ENCODE measurements at places on chromosomes 4 and X.
A peak's percentile ranks its signal among the peaks of the same experiment; 100 is the strongest.

DNA sequence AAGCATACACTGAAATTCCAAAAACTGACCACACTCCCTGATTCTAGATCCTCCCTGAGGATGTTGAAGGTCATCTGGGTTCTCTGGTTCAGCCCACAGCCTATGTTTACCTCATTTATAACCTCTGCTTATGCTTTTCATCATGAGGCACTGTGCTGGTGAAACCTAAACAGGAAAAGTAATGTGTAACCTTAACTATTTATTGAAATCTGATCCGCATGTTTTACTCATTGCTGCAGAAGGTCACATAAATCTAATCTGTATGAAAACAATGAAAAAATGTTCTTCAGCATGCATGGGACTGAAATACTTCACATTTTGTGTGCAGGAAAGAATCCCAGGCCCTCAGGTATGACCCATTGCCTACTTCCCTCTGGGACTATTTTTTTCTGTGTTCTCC lies 30.3 kb downstream of the UCHL1 start:
- DNase-seq: no peak

GRCh38 chr4:125135652-125136051 lies 179.1 kb upstream of the FAT4 start:
- DNase-seq: no peak

DNA sequence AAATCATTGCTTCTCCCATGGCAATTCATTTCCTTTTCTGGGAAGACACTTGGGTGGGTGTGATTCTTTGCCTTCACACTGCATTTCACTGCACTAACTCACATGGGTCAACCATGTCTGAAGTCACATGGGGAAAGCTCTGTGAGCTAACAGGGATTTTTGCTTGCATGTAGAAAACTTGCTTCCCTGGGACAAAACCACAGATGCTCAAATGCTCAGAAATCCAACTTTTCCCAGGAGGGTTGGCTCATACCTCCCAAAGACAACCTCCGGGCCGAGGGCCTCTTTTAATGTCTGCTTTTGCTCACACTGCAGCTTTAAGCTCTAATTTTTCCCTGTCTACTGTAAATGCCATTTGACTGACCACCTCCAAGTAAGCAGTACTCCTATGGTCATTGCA lies 1695.2 kb downstream of the STIM2 start:
- DNase-seq: no peak

DNA sequence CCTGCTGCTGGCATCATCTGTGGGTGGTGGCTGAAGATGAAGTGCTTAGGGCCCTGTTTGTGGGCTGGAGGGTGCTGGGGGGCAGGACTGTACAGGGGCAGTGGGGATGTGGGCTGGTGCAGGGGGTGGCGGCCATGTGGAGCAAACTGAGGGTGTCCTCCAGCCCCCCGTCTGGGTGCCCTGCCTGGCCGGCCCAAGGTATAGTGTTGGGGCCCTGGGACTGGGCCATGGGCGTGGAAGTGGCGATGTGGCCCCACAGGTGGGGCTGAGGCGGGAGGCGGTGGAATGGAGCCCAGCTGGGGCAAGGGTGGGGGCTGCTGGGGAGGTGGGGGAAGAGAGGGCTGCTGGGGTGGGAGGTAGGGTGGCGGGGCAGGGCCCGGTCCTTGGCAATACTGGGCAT lies 9.5 kb upstream of the KDM5C start:
- no peak for DNase-seq

DNA sequence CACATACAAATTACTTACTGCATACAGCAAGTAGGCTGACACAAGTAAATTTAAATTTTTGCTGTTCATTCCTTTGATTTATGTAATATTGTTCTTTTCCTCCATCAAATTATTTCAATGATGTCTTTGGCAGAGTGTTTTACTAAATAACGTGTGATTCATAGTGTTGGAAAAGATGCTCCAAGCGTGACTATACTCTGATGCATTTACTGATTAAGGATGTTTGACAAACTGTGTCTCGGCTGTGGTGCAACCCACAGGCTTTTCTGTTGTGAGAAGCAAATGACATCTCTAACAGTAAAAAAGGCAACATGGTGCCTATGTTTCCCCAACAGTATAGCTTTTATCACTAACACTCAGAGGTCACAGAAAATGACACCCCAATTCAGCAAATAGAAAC lies 540.9 kb downstream of the PPP4R3C start:
- DNase-seq: no peak

GRCh38 chr4:142817442-142817841 lies 28.7 kb downstream of the INPP4B start:
- DNase-seq: no peak

DNA sequence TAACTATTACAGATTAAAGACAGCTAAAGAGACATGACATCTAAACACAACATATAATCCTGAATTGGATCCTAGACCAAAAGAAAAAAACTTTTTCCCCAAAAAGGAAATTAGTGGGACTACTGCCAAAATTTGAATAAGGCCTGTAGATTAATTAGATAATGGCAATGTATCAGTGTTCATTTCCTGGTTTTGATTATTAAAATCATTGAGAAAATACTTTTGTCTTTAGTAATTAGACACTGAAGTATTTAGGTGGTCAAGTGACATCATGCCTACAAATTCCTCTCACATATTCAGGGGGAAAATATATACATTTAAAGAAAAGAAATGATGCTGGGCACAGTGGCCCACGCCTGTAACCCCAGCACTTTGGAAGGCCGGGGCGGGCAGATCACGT lies 10.4 kb upstream of the USO1 start:
- DNase-seq: no peak

- no peak for DNase-seq
Measured at GRCh38 chr4:103478734-103479133, 241.1 kb downstream of the TACR3 start.

- DNase-seq: no peak
Measured at GRCh38 chr4:184766446-184766845, 32.5 kb upstream of the CENPU start.

DNA sequence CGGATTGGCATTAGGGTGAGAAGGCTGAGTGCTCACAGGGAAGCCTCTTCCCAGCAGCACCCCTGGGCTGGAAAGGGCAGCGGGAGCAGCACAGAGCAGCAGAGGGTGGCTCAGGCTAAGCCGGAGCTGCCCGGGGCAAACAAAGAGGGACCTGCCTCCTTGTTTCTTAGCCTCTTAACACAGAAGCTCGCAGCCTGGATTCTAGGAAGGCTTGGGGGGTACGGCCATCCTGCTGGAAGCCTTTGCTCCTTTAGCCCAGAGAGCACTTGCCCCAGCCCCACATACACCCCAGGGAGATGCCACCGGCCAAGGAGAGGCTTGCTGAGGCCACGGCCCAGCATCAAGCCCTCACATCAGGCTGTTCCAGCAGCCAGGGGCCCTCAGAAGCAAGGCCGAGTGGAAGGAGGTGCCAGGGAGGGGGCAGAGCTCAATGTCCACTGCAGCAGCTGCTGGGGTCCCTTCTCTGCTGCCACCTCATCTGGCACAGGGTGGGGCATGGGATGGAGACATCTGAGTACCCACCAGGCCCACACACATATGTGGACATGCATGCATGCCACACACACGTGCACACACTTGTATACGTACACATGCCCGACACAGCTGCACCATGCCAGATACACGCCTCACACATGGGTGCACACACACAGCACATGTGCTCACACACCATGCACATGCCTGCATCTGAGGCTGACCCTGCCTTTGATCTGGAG lies 20.3 kb upstream of the SPON2 start:
- DNase-seq: no peak

DNA sequence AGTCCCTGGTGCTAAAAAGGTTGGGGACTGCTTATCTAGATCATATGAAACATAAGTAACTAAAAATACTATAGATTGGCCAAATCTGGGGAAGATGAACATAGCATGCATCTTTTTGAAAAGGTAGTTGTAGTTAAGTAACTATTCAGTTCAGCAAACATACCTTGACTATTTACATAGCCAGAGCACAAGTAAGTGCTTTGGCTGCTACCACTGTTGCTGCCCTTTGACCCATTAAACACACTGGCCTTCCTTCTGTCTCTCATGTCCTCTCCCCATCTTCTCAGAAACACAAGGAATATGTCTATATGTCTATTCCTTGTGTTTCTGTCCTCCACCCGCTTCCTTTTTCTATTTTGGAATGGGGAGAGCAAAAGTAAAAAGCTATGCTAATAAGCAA lies 87.9 kb upstream of the SPRY1 start:
- no peak for DNase-seq

GRCh38 chr4:123505095-123506010 lies 108.8 kb downstream of the SPRY1 start:
- DNase-seq: peak; percentile 82

Measured in nephron progenitor cell (in vitro differentiated cells).